ENCODE measurements at places on chromosomes 3 and 15.

- no peak for DNase-seq
Observed at GRCh38 chr3:184169896-184170875, 4.5 kb upstream of the AP2M1 start.

DNA sequence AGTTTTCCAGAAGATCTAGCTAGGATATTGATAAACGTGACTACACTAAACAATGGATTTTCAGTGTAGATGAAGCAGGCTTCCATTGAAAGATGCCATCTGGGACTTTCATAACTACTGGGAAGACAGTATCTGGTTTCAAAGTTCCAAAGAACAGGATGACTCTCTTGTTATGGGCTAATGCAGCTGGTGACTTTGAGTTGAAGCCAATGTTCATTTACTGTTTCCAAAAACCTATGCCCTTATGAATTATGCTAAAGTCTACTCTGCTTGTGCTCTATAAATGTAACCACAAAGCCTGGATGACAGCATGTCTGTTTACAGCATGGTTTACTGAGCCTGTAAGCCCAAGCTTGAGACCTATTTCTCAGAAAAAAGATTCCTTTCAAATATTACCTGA lies 245.4 kb downstream of the GBE1 start:
- no peak for DNase-seq

DNA sequence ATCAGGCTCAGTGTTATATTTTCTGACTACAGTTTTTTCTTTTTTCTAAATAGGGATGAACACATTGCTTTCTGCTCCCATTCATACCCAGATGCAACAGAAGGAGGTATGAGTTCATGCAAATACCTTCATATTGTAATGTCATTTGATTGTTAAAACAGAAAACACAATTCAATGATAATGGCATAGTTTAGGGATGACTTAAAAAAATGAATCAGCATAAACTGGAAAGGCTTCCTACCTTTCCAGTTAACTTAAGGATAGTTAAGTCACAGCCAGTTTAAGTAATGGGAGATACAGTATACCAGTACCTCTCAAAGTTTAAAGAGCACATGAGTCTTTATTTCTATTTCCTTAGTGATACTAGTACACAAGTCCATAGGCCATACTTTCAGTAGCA lies 24.9 kb downstream of the KNL1 start:
- no peak for DNase-seq

DNA sequence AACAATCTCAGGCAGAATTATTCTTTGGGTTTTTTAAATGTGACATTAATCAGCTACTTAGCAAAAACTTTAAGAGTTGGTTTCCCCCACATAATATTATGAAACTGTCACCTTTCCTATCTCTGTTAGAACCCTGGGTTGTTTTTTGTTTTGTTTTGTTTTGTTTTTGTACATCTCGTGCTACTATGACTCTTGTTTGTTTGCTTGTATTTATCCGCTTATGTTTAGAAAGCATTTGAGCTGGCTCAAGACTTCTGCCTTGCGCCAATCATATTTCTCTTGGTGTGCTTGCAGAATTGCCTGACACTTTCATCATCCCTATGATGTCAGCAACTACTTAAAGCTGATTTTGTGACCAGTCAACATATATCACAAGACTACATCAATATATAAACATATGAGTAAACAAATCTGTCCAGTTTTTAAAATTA lies 116.9 kb downstream of the DCLK3 start:
- DNase-seq: no peak

DNA sequence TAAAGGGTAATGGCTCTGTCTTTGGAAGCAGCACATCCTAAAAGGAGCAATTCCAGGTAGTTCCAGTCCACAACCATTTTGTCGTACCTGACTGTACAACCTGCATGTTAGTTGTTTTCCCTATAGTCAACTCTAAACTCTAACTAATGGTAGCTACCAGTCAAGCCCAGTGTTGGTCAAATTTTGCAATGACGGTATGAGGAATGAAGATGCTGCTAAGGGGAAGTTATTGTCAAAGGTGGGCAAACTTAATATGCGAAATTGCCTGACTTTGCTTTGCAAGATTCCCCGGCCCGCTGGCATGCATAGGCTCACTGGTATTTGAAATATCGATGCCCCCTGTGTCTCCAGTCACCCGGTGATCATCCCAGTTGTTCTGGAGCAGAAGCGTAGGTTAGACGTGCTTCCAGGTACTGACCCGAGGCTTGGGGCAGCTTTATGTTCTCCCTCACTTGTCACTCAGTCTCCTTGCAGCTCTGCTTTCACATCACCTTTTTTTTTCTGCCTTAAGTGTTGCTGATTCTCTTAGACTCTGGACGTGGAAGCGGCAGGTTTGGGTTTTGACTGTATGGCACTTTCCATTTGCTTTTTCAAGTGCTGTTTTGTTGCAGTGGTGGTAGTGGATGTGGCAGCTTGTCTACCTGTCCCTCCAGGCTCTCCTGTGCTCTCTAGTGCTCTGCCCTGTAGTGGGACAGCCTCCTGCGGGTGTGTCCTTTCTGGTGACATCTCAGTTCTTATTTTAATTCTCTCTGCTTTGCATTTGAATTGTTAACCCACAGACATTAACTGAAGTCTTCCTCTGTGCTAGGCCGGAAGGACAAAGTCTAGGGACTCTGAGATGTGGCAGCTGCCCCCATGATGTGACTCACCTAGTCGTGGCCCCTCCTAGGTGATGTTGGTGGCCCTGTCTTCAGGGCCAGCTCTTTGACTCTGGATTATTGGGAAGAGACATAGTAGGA lies 95.8 kb upstream of the UMPS start:
- no peak for DNase-seq

Measured in AG09319 (cell line).